ENCODE measurements at places on chromosomes 7 and 10. TPM values are rescaled to one million over a fixed set of nuclear protein-coding genes. Genes with fewer than 3 reads are reported as not detected.

DNA sequence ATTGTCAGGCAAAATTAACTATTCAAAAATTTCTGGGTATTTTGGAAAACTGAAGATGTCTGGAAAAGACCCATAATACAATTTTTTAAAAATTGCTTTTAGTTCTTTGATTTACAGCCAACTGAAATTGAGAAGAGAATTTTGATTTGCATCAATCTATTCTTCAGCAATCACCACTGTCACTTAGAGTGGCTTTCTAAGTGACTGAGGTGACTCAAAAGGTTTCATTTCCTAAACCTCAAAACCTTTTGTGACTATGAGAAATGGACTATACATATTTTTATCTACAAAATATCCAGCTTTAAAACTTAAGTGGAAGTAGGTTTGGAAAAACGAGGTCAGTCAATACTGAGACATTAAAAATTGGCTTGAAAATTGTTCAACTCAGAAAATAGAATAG, 60.0 kb downstream of the ENO4 start:
- no peak for DNase-seq

- DNase-seq, result peak; percentile 83
Observed at GRCh38 chr10:76086761-76087639, 655.6 kb downstream of the LRMDA start.

DNA sequence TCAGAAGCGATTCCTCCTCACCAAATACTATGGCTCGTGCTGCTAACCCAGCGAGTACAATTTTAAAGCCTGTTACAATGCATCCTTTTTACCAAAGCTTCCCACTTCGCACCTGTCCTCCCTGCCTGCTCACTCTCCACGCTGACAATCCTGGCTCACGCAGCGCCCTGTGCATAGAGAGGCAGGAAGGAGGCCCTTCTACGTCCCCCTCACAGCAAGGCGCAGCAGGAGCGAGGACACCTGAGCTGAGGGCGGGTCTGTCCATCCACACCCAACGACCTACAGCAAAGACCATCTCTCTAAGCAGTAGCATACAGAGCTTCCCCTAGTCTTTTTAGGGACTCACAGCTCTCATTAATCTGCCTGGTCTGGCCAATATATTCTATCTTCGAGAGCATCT, 46.0 kb downstream of the MKI67 start:
- no peak for DNase-seq

DNA sequence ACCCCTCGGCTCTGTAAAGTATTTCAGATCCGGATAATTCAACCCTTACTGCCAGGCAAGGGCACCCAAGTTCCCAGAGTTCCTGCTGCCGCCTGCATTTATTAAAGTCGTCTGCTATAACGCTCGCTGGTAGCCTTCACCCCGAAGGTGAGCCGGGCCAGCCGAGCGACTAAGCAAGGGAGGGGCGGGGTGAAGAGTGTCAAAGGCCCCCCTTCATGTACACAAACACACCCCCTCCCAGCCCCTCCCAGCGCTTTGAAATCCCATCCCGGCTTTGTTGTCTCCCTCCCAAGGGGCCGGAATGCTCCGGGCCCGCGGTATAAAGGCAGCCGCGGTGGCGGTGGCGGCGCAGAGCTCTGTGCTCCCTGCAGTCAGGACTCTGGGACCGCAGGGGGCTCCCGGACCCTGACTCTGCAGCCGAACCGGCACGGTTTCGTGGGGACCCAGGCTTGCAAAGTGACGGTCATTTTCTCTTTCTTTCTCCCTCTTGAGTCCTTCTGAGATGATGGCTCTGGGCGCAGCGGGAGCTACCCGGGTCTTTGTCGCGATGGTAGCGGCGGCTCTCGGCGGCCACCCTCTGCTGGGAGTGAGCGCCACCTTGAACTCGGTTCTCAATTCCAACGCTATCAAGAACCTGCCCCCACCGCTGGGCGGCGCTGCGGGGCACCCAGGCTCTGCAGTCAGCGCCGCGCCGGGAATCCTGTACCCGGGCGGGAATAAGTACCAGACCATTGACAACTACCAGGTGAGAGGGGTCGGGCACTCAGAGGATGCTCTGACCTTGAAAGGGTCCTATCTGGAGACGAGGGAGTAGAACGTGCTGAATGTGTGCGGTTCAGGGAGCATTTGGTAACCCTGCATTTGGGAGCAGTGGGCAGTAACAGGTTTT, at the start of gene DKK1:
TSS of gene DKK1 (plus strand) at position 349 of the 889 bp plus-strand sequence. CDS start at position 503, 154 bp downstream.
- DNase-seq, result peak; percentile 69

- DNase-seq, result no peak
Observed at GRCh38 chr7:122416336-122416735, 111.8 kb upstream of the FEZF1 start.

- no peak for DNase-seq
Observed at GRCh38 chr7:114910787-114911186, 11.1 kb upstream of the MDFIC start.

DNA sequence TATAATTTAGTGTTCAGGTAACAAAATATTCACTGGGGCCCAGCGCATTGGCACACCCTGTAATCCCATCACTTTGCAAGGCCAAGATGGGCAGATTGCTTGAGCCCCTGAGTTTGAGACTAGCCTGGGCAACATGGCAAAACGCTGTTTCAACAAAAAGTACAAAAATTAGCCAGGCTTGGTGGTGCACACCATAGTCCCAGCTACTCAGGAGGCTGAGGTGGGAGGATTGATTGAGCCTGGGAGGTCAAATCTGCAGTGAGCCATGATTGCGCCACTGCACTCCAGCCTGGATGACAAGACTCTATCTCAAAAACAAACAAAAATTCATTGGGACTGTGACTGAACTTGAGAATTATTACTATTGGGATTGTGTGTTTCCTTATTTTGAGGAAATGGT, 40.4 kb upstream of the TRUB1 start:
- no peak for DNase-seq

GRCh38 chr10:58219875-58220274, 47.8 kb downstream of the IPMK start:
- DNase-seq, result no peak

GRCh38 chr7:17558558-17559332, 260.3 kb downstream of the AHR start:
- peak; percentile 14 for DNase-seq

DNA sequence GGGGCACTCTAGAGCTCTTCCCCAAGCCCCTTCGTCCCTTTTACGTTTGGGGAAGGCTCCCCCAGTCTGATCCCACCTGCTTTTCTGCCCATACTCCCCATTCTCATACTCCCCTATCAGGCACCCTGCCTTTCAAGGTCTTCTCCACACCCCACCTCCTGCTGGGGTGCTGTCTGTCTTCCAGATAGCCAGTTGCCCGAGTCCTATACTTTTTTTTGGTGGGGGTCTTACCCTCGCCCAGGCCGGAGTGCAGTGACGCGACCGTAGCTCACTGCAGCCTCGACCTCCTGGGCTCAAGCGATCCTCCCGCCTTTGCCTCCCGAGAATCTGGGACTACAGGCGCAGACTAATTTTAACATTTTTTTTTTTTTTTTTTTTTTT, 775 bp upstream of the ABHD11 start:
- DNase-seq, result no peak

DNA sequence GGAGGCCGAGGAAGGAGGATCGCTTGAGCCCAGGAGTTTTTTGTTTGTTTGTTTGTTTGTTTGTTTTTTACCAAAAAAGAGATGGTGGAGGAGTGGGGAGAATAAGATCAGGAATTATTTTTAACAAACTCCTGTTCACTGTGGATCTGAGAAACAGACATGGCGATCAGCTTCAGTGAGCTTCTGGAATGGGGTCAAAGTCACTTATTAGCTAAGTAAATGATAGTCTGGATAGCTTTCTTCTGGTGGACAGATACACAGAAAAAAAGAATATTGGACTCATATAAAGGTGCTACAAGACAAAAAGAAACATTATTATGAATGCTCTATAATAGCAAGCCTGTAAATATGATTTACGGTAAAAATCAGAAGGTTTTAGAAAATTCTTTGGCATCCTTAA, 85.1 kb downstream of the POU6F2 start:
- DNase-seq, result no peak

DNA sequence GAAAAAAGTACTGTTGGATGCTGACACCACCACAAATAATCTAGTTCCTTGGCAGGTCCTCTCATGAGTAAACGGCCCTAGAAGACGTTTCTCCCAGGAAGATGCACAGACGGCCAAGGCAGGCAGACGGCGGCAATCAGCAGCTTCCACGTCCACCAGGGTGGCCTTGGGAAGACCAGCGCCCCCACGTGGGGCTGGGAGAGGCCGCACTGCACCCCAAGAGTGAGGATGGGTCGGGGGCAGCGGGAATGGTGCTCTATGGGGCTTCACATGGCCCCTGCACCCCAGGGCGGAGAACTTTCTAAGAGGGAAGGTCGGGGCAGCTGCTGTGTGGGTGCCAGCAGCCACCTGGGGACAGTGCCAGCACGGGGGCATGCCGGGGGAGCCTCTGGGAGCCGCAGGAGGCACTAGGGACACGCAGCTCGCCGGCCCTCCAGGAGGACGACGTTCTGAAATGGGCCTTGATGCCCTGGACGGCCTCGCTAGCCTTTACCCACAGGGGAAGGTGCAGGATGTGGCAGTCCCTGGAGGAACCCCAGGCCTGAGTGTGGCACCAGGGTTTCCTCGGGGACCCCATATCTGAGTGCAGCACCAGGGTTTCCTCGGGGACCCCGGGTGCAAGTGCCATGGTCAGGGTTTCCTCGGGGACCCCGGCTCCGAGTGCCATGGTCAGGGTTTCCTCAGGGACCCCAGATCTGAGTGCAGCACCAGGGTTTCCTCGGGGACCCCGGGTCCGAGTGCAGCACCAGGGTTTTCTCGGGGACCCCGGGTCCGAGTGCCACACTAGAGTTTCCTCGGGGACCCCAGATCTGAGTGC, 539.9 kb downstream of the DNAJB6 start:
- DNase-seq, result no peak

GRCh38 chr7:45655539-45655938, 81.4 kb downstream of the ADCY1 start:
- no peak for DNase-seq

- no peak for DNase-seq
Observed at GRCh38 chr7:88200261-88200660, 19.6 kb downstream of the SRI start.

DNA sequence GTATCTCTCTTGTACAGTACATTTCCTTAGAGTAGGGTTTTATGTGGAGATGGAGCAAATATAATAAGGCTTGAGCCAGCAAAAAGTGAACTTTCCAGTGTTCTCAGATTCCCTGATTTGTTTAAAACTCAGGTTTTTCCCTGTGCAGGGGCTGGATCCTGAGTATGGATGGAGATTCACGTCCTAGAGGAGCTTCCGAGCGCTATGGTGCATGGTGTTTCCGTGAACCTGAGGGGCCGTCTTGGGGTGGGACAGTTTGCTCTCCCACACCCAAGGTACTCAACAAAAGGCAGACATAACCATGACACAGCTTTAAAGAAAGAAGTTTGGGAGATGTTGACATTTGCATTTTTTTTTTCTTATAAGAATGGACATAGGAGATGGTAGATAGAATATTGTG, 122.5 kb downstream of the SEC23IP start:
- DNase-seq, result no peak

DNA sequence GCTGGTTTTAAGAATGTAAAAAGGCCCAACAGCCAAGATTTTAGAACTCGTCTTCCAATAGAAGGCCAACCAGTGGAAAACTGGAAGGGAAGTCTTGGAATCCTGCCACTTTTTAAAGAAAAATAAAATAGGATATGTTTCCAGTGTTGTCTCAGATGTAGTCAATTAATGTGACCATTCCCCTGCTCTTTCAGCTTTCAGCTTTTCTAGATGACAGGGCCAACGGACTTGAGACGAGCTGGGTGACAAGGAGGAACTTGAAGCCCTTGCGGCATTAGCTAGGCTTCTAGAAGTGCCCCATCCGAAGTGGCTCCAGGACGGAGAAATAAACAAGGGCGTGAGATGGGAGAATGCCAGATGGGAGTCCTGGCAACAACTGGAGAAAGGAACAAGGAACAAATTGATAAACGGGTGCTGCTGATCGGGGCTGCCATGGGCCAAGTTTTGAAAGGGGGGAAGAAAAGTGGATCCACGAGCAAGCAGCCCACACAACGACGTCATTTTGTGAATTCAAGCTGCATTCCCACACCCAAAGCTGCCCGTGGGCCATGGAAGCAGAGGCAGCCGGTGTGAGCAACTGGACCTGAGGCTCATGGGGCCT, 42.3 kb downstream of the CTBP2 start:
- DNase-seq, result peak; percentile 65

- no peak for DNase-seq
Observed at GRCh38 chr10:90317172-90317571, 540.7 kb downstream of the HTR7 start.

DNA sequence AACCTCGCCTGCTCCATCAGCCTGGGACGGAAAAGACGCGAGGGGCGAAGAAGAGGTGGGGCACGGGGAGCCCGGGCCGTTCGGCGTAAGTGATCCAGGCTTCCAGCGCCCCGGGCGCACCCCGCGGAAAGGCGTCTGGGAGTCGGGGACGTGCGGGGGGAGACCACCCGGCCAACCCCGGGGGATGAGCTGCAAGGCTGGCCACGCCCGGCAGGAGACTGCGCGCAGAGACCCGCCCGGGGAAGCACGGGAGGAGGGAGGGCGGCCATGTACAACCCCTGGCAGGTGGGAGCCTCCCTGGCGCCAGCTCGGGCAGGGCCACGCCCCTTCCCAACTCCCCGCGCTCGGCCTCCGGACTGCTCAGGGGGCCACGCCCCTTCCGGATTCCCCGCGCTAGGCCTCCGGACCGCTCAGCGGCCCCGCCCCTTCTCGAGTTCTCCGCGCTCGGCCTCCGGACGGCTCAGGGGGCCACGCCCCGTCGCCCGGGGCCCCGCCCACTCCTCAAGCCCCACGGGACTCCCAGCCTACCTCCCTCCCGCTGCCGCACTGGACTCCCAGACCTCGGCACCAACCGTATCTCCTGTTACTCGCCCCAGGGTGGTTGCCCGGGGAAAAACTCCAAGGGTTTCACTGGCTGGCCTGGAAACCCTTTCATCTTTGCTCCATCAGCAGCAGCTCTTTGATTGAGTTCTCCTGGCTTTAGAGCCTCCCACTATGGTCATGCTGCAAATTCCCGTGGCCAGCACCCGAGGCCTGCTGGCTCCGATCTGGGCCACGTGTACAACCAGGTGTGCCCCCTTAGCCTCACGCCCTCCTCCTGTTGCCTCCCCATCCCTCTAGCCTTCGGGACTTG, 284.4 kb downstream of the ZEB1 start:
- DNase-seq, result peak; percentile 89

Gene HACD1
- 23.1 TPM for total RNA-seq

Gene C10orf90
- total RNA-seq, result 0.17 TPM

Gene CCDC3
- 0.26 TPM for total RNA-seq

Gene GAD2
- total RNA-seq, result not detected

Gene IQUB
- total RNA-seq, result 0.83 TPM

Gene GRID2IP
- total RNA-seq, result not detected

Gene BTBD16
- total RNA-seq, result not detected
